ENCODE measurements at places on chromosomes 7 and 10.

GRCh38 chr7:45697576-45698136 is 123.5 kb downstream of the ADCY1 start:
- DNase-seq = no peak

- DNase-seq = no peak
Measured at GRCh38 chr7:138649506-138649905, 51.7 kb downstream of the SVOPL start.

DNA sequence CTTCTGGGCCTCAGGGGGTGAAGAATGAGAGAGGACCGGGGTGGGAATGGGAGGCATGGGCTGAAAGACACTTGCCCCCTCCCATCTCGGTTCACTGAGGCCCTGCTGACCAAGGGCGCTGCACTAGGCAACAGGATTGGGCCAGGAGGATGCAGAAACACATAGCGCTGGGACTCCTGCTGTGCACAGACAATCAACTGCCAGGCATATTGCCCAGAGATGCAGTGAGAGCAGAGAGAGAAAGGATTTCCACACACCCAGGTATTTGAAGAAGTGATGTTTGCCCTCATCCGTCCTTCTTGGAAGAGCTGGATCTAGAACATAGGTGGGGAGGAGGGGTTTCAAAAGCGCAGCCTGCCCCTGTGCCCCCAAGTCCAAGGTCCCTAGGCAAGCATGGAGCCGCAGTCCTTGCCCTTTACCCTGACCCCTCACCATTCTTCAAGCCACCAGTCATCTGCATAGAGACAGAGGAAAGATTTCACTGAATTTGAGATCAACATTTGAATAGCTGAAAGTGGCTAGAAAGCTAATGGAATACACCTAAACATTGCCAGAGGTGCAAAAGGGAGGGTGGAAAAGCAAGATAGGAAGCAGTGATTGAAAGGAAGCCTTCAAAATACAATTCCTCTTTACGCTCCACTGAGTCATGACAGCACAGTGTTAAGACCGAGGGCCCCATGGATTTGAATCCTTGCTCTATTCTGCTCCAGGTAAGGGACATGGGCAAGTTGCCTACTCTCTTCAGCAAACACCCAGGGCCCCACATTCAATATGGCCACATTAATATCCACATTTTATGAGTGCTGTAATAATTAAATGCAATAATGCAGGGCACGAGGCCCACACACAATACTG is 44.2 kb upstream of the TNS3 start:
- no peak for DNase-seq

DNA sequence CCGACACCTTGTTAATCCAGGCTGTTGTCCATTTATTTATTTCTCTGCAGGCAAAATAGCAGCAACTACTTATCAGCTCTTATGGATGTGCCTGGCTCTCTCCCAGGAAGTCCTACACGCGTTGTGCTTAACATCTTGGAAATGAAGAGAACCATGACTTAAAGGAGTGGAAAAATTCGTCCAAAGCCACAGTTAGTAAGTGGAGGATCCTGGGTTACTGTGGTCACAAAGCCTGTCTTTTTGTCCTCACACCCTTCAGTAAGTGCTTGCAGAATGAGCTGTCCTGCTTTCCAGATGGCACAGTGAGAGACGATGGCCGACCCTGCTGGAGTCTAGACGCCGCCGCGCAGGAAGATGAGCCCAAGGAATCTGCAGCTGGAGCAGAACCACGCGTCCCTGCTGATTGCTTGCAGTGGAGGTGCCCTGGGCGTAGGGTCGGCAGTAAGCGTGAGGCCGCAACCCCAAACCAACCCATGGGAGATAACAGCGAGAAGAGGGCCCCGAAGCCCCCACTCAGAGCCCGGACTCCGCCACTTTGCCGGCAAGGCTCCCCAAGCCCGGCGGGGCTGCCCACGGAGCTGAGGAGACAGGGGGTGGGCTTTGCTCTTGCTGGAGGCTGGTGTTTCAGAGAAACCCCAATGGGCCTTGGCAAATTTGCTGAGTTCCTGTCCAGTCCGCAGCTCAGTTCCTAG is 178.6 kb downstream of the CXCL12 start:
- DNase-seq = no peak

- DNase-seq = peak; percentile 56
Measured at GRCh38 chr10:70816220-70816894, 609 bp downstream of the SGPL1 start.

DNA sequence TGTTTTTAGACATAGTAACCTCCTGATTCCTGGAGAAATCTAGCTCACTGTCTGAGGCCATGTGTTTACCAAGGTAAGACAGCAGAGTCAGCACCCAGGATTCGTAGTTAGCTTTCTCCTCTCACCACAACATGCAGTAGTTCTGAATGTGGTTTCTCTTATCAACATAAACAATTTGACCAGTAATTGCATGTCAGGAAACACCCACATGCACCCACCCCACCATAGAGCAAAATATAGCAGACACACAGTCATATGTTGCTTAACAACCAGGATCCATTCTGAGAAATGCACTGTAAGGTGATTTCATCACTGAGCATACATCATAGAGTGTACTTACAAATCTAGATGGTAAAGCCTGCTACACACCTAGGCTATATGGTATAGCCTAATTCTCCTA is 1004.0 kb downstream of the ANKRD7 start:
- DNase-seq = no peak

DNA sequence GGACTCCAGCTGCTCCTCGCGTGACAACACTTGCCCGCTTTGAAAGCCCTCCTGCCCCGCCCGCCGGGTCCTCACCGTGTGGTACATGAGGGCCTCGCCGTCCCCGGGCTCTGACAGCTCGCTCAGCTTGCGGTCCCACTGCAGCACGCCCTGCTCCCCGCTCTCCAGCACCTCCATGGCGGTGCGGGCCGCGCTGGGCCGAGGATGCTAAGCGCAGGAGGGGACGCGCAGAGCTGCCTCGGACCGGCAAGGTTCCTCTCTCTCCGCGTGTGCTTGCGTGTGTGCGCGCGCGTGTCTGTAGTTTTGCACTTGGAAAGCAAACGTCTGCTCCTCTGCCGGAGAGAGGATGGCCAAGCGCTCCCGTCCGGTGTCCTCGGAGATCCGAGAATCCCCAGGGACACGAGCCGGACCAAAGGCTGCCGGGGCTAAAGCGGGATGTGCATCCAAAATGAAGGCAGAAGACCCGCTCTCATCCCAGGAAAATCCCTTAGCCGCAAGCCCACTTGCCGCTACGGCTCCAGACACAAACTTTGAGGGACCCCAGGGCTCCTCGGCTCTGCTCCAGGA is at the start of gene CREB3L2:
TSS of gene CREB3L2 (minus strand) at position 558 of the 567 bp plus-strand sequence. CDS start at position 177, 381 bp downstream.
- peak; percentile 46 for DNase-seq

DNA sequence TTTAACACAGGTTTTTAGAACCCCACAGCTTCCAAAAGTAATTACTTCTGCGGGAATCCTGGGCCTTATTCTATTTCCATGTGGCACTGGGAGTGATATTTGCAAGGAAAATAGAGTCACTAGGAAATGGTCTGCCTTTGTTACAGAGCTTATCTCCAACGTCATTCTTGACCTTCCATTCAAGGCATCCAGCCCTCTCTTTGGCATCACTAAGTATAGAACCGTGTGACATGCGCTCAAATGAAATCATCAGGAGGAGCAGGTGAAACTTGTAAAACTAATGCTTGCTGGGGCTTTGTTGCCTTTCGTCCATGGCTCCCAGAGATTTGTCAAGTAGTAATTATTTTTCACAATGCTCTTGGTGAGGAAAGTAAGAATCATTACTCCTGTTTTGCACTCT is 73.4 kb downstream of the PAPSS2 start:
- DNase-seq = no peak

- DNase-seq = no peak
Measured at GRCh38 chr10:123666318-123667236, at the start of gene GPR26. GPR26 (plus strand) TSS chr10:123666355; CDS start chr10:123666408, 53 bp downstream.

DNA sequence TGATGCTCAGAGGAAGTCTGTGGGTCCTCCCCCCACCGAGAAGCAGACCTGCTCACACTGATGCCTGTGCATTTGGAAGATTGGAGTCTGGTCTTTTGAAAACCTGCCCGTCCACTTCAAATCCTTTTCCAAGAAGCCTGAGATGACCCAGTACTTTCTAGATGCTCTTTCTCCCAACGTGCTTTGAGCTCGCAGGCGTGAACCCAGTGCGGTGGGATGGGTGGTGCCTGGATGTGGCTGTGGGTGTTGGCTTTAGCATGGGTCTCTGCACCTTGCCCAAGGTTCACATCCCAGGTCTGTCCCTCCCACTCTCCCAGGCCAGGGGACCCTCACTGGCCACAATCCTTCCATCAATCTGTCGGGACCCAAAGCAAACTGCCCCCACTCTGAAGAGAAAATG is 170.2 kb downstream of the ADARB2 start:
- no peak for DNase-seq

DNA sequence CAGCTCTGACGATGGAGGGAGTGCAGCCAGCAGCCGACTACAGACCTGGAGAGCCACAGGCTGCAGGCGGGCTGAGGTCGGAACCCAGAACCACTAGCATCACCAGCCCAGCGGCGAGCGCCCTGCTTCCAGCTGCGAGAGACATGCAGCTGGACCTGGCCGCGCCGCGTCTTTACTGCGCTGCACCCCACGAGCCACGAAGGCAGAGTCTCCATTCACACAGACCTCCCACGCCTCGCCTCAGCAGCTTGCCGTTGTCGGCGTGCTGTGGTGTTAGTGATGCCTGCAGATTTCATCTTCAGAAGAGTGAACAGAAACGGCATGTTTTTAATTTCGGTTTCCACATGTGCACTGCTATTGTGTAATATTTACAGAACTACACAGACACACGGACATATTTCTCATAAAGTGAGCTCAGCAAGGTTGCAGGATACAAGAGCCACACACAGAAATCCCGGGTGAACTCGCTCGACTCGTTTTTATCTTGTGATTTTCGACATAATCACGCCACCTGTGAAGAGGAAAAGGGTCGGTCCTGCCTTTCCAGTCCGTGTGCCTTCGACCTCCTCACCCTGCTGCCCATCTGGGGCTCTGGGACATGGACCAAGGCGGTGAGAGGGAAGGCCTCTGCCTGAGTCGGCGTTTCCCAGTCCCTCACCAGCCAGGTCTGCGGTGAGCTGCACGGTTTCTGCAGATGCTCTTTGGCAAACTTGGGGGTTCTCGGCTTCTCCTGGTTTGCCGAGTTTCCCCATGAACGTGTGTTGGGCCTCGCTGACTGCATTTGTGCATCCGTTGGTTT is 252.2 kb downstream of the ELFN1 start:
- DNase-seq = no peak

- no peak for DNase-seq
Measured at GRCh38 chr7:78232806-78233205, 434.2 kb downstream of the PHTF2 start.

DNA sequence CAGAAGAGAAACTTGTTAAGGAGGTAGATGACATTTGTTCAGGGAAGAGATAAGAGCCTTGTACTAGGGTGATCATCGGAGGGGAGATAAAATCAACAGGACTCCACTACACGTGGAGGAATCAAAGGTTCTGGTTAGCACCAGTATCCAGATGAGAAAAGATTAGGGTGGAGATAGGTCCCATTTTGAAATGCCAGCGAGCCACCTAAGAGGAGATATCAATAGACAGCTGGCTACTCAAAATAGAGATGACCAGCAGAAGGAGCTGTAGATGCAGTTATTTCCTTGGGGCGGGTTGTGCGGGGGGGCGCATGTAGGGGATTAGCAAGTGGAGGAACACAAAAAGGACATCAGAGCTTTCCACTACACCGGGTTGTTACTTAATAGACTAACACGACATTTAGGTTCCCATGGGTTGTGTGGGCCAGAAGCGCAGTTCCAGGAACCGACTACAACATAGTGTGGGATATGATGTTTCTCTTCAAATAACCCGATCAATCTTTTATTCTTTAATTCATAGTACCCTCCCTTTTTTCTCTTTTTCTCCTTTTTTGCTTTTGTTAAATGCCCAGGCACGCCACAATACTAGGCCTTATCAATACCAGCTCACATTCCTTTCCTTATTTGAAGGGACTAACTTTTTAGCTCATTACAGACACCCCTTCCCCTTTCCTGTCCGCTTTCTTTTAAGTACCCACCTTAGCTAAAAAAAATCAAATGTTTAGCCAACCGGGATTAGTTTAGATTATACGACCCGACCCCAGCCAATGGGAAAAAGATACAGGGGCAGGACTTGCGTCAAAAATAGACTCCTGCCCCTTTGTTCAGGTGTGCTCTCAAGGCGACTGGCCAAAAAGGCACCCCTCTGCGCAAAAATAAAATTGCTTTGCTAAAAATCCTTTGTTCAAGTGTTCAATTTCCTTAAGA is 2.0 kb upstream of the KIF11 start:
- DNase-seq = no peak

DNA sequence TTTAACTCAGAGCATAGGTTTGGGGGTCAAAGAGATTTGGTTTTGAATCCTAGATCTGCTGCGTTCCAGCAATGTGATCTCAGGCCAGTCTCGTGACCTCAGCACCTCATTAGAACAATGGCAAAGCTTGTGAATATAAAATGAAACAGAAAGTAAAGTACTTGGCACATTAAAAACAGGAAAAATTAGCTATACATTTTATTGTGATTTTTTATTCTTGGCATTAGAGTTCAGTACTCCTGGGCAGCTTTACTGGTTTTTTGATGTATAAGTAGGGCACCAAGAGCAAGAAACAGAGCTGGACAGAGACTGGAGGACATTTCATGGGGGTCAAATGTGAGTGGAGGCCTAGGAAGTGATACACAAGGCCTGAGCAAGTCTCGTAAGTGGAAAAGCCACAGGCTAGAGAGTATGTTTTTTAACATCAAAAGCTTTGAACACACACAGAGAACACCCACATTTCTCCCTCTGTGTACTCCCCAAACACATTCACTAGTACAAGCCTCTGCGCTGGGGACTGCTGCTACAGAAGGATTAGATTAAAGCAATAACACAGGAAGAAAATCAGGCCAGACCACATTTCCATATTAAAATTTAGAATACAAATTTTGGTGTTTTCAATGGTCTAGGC is 157.2 kb upstream of the SLC25A13 start:
- no peak for DNase-seq

DNA sequence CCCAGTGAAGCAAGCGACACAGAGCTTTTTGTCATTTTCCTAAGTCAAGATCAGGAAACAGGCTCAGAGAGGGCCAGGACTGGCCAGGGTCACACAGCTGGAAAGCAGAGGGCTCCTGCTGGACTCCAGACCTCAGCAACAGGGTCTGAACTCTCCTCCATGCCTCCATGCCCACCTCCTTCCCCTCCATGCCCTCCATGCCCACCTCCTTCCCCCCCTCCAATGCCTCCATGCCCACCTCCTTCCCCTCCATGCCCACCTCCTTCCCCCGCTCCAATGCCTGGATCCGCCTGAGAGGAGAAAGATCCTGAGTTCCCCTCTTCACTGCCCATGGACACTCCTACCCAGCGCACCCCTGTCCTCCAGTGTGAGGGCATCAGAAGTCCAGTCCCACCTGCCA is 51.3 kb downstream of the OAT start:
- DNase-seq = no peak

DNA sequence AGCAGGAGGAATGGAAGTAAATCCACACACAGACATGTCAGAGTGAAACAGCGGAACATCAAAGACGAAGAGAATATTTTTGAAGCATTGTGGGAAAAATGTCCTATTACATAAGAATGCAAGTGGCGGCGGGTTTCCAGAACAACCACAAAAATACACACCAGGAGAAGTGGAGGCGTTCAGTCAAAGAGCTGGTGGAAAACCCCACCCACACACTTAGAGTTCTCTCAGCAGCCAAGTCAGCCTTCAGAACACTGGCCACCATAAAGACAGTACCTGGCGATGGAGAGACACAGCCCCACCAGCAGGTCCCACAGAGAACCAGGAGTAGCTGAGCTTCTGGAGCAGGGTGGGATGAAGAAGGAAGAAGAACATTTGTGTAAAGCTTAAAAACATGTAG is 23.7 kb downstream of the NKX6-2 start:
- DNase-seq = no peak

Data from NCI-H1105 (cell line).